A549 treated with DMSO at 1 μM for 4 hours (cell line): ENCODE measurements at places on chromosomes 4 and X. TPM values are rescaled to one million over a fixed set of nuclear protein-coding genes. Genes with fewer than 3 reads are reported as not detected.

The ADH1A gene
- not detected in 5 replicates for total RNA-seq

The DOCK11 gene
- 4.1 to 9.2 TPM (median 6.8 TPM) in 5 replicates for total RNA-seq

The LCORL gene
- 4.2 to 6.1 TPM (median 4.9 TPM) in 5 replicates for total RNA-seq

The PPP2R2C gene
- 29.6 to 44.0 TPM (median 40.4 TPM) in 5 replicates for total RNA-seq

The TLL1 gene
- total RNA-seq: 0.06 to 0.14 TPM (median 0.12 TPM) in 5 replicates

The FAM53A gene
- total RNA-seq: 0.24 to 0.99 TPM (median 0.75 TPM) in 5 replicates

The SGMS2 gene
- total RNA-seq: 17.9 to 28.0 TPM (median 21.9 TPM) in 5 replicates

The HS6ST2 gene
- total RNA-seq: 0.03 to 0.27 TPM (median 0.08 TPM) in 4 of 5 replicates, not detected in the other

The ZGRF1 gene
- total RNA-seq: 2.8 to 4.6 TPM (median 3.7 TPM) in 5 replicates

The SPIN2A gene
- total RNA-seq: 0.10 to 0.23 TPM (median 0.15 TPM) in 5 replicates

The GYPE gene
- not detected in 5 replicates for total RNA-seq

The ENAM gene
- total RNA-seq: 0.01 TPM in 1 of 5 replicates, not detected in the others

The GYG2 gene
- total RNA-seq: 4.2 to 5.2 TPM (median 4.6 TPM) in 5 replicates

The TASL gene
- not detected in 5 replicates for total RNA-seq

The MAB21L2 gene
- total RNA-seq: not detected in 5 replicates

The C4orf51 gene
- not detected in 5 replicates for total RNA-seq

The ATP7A gene
- total RNA-seq: 3.0 to 4.3 TPM (median 4.1 TPM) in 5 replicates

The TLR1 gene
- 0.15 to 0.99 TPM (median 0.76 TPM) in 5 replicates for total RNA-seq

The DUSP21 gene
- not detected in 5 replicates for total RNA-seq

The HSFX1 gene
- 0.28 to 0.48 TPM (median 0.32 TPM) in 4 of 5 replicates, not detected in the other for total RNA-seq

The CD38 gene
- total RNA-seq: 8.4 to 12.4 TPM (median 9.5 TPM) in 5 replicates

The NPY1R gene
- 0.03 to 0.09 TPM (median 0.06 TPM) in 4 of 5 replicates, not detected in the other for total RNA-seq

The MID2 gene
- total RNA-seq: 6.5 to 8.3 TPM (median 7.8 TPM) in 5 replicates

The PFKFB1 gene
- total RNA-seq: 0.06 to 0.11 TPM (median 0.09 TPM) in 3 of 5 replicates, not detected in the others

The OTUD6A gene
- total RNA-seq: not detected in 5 replicates

The ASMT gene
- 0.17 to 0.38 TPM (median 0.34 TPM) in 3 of 5 replicates, not detected in the others for total RNA-seq

The SRPX2 gene
- 2.4 to 3.4 TPM (median 3.0 TPM) in 5 replicates for total RNA-seq

The USP17L20 gene
- not detected in 5 replicates for total RNA-seq

The PAGE1 gene
- total RNA-seq: 0.28 to 0.43 TPM in 2 of 5 replicates, not detected in the others

The FRMPD4 gene
- total RNA-seq: 0.04 to 0.11 TPM (median 0.08 TPM) in 5 replicates

The AKAP17A gene
- 25.4 to 38.6 TPM (median 37.1 TPM) in 5 replicates for total RNA-seq

The NAP1L3 gene
- total RNA-seq: 0.22 to 0.61 TPM (median 0.40 TPM) in 5 replicates

The SSX2B gene
- total RNA-seq: not detected in 5 replicates

The TMEM31 gene
- 0.14 to 0.16 TPM in 2 of 5 replicates, not detected in the others for total RNA-seq

The DCAF12L2 gene
- 0.13 to 0.21 TPM (median 0.16 TPM) in 4 of 5 replicates, not detected in the other for total RNA-seq

The FRMD7 gene
- total RNA-seq: not detected in 5 replicates

The EREG gene
- total RNA-seq: 36.8 to 62.3 TPM (median 54.9 TPM) in 5 replicates

The CXorf38 gene
- 8.7 to 12.3 TPM (median 10.3 TPM) in 5 replicates for total RNA-seq

The GPR119 gene
- not detected in 5 replicates for total RNA-seq

The SLC6A14 gene
- total RNA-seq: 0.02 TPM in 1 of 5 replicates, not detected in the others

The TBX22 gene
- total RNA-seq: not detected in 5 replicates

The EXOC1L gene
- total RNA-seq: not detected in 5 replicates

The IL2 gene
- total RNA-seq: not detected in 5 replicates

The CT45A1 gene
- total RNA-seq: not detected in 5 replicates

The NLGN3 gene
- total RNA-seq: 0.91 to 1.4 TPM (median 0.94 TPM) in 5 replicates

The NHS gene
- total RNA-seq: 5.7 to 8.1 TPM (median 7.1 TPM) in 5 replicates

The FAM184B gene
- total RNA-seq: 0.02 to 0.05 TPM (median 0.03 TPM) in 3 of 5 replicates, not detected in the others

The TLR7 gene
- 0.04 TPM in 1 of 5 replicates, not detected in the others for total RNA-seq

The LUZP4 gene
- not detected in 5 replicates for total RNA-seq

The GABRQ gene
- total RNA-seq: 0.22 to 0.27 TPM (median 0.24 TPM) in 5 replicates

The HSFX4 gene
- total RNA-seq: not detected in 5 replicates

The EFHC2 gene
- 0.18 to 0.26 TPM (median 0.23 TPM) in 5 replicates for total RNA-seq

The ZNF157 gene
- total RNA-seq: 0.03 TPM in 1 of 5 replicates, not detected in the others
